ENCODE measurements at places on chromosomes 2 and 18. TPM values are rescaled to one million over a fixed set of nuclear protein-coding genes. Genes with fewer than 3 reads are reported as not detected.

- no peak for DNase-seq
These were observed 14.8 kb downstream of the TRABD2A start for GRCh38 chr2:84866122-84866521.

GRCh38 chr2:85653996-85654395, 14.0 kb downstream of the SFTPB start:
- no peak for DNase-seq

HOXD3 gene
- 0.20 TPM for total RNA-seq

DNA sequence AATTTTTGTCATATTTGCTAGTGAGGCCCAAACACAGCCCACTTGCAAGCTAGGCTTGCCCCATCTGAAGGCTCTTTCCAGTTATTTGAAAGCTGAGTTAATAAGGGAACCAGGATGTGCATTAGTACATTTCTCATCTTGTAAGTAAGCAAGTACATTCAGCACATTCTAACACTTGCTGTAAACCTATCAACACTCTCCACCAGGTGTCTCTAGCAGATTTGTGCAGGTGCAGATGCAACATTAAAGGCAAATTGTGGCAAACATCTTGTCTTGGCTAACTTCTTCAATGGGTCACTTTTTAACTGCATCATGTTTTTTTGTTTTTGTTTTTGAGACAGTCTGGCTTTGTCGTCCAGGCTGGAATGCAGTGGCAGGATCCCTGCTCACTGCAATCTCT, 25.3 kb upstream of the MFSD6 start:
- peak; percentile 63 for DNase-seq

TPO gene
- not detected for total RNA-seq

SNED1 gene
- 3.5 TPM for total RNA-seq

DNA sequence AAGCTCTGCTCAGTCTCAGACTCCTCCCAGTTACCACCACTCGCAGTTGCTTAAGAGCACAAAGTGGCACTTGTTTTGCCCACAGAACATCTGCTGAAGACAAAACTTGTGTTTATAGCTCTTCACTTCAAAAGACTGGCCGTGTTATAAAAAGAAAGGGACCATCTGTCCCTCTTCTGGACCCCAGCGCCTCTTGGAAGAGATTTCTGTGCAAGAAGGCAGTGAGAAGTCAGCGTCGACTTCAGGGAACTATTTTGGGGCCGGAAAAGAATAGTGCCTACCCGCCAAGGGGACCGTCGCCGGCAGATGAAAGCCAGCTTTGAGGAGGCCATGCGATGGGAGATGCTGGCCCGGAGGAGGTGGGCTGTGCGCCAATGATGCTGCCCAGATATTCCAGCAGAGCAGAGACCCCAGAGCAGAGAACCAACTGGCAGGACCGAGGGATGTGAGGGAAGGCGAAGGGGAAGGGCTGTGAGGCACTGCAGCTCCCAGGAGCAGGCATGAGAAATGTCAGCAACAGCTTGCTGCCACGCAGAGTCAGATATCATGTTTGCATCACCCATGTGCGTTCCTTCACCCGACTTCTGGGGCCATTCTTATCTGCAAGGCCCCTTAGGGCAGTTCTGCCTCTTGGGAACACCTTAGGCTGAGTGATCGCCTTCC, 270.9 kb downstream of the ATAD2B start:
- DNase-seq: no peak

DNA sequence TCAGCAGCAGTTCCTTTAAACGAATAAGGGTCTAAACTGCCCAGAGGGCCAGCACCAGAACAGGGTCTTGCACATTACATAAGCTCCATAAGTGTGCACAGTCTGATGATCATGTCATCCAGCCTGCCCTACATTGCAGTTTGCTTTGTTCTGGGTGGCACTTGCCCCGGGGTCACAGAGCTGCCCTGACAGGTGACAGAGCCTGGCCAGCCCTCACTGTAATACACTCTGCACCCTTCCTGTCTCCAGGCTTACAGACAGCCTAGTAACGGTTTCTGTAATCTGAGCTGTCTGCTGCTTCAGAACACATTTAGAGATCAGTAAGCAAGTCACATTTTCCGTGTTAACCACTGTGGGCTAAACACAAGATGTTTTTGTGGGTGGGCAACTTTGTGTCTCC, 213.3 kb downstream of the FAM210A start:
- no peak for DNase-seq

DNA sequence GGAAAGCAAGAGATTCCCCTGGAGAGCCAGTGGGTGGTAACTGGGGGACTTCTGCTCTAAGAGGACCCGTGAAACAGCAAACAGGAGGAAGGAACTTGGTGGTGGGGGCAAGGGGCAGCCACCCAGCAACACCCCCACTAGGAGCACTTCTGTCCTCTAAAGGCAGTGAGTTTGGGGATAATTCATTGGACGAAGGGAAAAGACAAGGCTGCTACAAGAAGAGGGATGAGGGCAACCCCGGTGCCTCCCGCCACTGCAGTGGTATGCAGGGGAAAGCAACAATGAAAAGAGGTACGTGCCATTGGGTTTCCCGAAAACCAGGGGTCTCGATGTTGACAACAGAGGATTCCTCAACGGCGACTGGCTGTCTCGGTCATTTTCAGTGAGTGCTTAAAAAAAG, 9.1 kb downstream of the RPL31 start:
- no peak for DNase-seq
